ENCODE measurements at places on chromosomes 7 and 10.

- no peak for DNase-seq
These were observed 74.2 kb downstream of the NXPH1 start for GRCh38 chr7:8507566-8507965.

GRCh38 chr7:70325509-70326101, 727.3 kb downstream of the AUTS2 start:
- no peak for DNase-seq

DNA sequence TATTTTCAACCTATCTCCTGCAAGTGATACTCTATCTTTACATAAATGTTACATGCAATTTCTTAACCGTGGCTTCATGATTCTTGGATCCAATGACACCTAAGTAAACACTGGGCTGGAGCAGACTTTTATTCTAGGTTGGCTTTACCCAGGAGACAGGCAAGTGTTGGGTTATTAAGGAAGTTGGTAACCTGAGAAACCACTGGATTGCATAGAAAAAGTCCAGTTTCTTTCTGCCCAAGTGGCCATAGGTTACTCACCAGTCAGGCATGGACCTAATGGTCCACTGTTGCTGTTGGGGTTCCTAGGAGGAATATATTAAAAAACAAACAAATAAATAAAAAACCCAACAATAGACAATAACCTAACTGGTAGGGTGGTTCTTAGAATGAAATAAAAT, 112.8 kb downstream of the SEMA3D start:
- DNase-seq = no peak

DNA sequence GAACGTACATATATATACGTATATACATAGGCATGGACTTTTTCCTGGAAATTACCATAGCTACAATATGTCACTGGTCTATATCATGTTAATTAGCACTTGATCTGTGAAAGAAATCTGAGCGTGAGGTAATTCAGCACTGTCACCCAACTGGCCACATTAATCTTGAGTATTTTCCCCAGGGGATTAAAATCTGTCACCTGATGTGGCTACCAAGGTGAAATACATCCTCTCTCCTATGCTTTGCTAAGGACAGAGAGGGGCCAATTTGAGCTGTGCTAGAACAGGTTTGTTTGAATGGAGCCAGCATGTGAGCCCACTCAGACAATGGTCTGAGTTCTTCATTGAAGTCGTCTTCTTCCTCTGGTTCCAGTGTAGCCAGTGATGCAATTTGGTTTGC, 33.3 kb downstream of the CYCS start:
- DNase-seq = no peak

GRCh38 chr10:33233635-33234034, 100.8 kb downstream of the NRP1 start:
- DNase-seq = no peak

- no peak for DNase-seq
These were observed 757.1 kb downstream of the SORCS3 start for GRCh38 chr10:105398202-105398601.
